ENCODE measurements at places on chromosomes 11 and 22.

- no peak for DNase-seq
These were observed 48.4 kb upstream of the RAB1B start for GRCh38 chr11:66219846-66220565.

DNA sequence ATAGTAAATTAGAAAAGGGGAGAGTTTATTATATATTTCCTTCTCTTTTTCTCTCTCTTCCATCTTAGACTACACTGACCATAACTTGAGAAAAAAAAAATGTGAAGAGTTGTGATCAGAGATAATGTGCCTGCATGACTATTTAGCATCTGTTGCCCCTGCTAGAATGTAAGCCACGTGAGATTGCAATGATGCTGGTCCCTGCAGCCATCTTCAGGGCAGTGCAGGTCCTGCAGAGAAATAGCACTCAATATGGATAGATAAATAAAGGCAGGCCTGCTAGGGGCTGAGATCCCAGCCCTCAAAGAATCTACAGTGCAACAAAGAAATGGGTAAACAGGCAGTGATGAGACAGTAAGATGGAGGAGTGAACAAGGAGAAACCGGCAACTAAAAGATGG is 7.8 kb upstream of the DKK3 start:
- DNase-seq = no peak

DNA sequence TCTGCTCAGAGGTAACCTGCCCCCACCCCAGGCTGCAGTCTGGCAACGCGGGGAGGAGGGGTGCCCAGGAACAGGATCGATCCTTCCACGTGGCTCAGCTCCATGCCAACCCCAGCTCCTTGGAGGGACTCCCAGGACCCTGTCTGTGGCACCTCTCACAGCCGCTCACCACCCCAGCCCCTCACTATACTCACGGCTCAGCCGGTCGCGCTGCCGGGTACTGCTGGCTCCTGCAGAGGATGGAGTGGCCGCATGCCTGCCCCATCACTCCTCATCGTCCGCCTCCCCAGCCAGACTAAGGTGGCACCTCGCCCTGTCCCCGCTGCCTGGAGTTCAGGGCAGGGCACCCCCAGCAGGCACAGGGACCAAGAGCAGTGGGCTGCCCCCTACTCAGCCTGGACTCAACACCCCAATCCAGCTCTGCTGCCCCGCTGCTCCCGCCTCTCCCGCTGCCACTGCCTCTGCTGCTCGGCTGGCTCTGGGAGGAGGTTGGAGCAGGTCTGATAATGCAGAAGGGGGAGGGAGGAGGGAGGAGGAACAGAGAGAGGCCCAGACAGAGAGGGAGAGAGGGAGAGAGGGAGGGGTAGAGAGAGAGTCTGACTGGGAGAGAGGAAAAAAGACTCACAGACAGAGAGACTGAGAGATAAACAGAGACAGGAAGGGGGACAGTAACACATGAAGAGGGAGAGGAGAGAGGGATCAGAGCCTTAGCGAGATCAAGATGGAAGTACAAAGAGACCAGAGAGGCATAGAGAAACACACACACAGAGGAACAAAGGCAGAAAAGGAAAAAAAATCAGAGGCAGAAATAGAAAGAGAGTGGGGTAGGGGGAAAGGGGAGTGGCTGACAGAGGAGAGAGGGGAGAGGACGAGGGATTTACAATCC is at the start of gene PDE2A:
Gene PDE2A, minus strand, starts transcription at position 480 of the 886 bp plus-strand sequence. Its CDS starts 215 bp downstream, at position 265.
- no peak for DNase-seq

DNA sequence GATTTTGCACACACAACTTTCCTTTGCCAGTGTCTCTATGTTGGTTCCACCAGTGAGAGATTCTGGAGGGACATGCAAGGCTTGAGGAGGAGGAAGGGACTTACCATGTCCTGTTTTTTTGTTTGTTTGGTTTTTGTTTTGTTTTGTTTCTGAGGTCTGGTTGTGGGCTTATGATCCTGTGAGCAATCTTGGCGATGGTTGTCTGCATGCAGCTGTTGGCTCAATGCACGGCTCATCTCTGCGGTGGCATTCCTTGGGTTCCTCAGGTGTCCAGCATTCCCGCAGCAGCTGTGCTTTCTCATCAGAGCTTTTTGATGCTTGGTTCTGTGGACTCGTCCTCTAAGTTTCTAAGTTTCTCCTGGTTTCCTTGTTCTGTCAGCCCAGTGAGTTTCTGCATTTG is 4.8 kb upstream of the NNMT start:
- DNase-seq = no peak

DNA sequence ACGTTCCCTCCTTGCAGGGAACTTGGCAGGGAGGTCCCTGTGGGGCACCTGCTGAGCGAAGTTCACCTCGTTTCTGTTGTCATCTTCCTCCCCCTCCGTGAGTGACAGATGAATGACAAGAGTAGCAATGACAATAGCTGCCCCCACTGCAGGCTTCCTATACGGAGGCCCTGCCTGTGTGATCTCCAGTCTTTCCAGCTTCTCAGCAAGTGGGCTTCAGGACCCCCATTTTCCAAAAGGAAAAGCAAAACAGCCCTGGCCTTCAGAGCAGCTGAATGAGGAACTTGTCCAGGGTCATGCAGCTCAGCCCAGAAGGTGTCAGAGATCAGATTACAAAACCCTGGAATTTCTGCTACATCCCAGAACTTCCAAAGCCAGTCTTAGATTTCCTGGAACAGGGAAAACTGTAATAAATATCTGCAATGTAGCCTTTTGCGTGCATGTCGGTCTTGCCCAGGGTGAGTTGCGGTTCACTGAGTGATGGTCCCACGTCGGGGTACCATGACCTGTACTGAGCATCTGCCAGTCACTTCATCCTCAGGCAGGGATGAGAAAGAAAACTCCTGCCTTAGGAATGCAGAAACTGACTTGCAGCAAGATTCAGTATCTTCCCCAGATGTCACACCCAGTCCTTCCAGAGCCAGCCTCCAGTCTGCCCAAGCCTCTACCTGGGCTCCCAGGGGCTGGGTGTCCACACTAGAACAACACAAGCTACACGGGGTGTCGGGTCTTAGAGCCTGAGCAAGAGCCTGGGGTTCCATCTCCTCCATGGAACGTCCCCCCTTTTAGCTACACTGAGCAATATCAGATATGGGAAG is 1457.0 kb downstream of the BRD1 start:
- no peak for DNase-seq

DNA sequence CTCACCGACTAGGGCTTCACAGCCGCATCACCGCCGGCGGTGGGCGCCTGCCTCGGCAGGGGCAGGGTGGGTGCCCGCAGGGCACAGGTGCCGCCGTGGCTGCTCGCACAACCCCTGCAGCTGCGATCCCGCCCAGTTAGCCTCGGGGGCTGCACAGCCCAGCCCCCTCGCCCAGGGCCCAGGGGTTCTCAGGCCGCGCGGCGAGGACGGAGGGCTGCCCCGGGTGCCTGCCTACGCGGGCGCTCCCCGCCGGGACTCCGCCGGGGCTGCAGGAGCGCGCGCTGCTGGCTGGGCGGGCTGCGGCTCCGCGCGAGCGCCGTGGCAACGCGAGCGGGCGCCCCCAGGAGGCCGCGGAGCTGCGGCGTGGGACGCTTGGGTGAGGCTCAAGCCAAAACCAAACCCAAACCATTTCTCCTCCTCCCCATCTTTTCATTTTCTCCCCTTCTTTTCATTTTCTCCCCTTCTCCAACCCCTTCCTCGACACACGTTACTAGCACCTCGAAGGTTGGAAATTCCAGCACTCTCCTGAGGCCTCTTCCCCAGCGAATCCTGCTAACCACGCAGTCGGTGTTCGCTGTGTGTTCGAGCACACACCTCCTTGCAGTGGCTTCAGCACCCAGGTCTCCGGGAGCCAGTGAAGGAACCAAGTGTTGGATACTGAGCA is at the start of gene MICAL3:
Gene MICAL3, minus strand, starts transcription at position 286 of the 664 bp plus-strand sequence. CDS start 117,749 bp downstream, outside the sequence.
- no peak for DNase-seq

DNA sequence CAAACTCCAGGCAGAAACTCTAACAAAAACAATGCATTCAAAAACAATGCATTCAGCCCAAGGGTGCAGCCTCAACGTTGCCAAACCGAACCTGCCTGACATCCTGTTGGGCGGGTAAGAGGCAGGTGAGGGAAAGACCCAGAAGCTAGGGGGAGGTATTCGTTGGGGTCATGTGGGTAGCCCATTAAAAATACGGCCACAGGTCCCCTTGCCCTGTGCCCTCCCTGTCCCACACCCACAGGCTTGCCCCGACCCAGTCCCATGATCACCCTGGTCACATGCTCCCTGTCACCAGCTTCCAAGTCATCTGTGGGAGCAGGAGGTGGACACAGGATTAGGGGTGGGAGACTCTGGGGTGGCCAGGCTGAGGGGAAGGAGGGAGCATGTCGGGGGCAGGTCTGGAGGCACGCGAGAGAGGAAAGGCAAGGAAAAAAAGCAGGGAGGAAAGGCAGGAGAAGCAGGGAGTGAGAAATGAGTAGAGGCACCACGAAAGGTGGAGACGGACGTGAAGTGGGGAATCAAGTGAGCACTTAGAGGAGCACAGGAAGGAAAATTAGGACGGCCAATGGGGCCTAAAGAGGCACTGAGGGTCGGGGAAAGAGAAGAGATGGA is 683 bp downstream of the PLA2G6 start:
- no peak for DNase-seq

GRCh38 chr11:29914203-29914930 is 102.5 kb downstream of the KCNA4 start:
- no peak for DNase-seq

- DNase-seq = no peak
These were observed 13.7 kb upstream of the CSNK2A3 start for GRCh38 chr11:11366793-11367192.

DNA sequence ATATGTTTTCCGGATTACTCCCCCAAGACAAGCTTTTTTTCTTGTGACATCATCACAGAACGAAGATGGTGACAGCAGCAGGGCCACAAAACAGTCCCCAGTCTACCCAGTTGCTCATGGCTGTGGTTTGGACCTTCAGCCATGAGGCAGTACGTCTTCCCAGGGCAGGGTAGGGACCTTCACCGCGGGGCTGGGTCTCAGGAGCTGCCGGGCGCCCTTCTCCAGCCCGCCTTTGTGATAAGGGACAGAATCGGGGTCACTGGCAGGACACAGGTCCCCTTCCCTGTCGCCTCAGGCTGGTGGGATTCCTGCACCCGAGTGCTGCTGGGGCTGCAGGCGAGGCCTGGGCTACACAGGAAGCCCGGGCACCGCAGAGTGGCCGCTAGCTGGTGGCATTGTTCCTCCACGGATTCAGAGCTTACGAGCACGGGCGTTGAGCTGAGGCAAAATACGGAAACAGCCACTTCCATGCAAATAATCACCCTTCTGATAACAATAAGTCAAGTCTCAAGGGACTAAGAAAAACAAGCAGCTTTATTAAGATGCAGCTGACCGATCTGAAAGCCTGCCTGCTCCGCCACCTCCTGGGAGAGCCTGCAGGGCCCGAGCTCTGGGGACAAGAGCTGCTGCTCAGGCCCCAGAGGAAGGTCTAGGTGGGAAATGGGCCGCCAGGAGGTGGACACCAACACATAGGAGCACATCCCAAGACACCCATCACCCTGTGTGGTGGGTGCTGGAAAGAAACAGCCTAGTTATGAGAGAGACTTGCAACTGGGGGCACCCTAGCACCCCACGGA is 12.3 kb downstream of the TBX1 start:
- DNase-seq = no peak

- no peak for DNase-seq
These were observed 243.1 kb downstream of the KCNA4 start for GRCh38 chr11:29773656-29774264.

DNA sequence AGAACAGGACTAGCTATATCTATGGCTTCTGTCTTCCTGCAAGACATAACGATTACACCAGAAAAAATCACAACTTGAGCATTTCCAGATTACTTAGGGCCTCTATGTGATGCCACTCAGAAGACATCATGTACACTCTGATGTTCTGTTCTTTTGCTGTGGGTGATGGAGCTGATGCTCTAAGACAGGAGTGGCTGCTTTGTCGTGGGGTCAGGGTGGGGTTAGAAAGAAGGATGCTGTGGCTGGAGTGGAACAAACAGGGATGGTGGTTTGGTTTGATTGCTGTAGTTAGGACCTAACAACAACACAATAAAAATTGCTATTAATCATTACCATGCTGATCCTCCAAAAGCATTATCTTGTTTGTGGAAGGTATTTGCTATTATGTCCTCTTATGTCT is 120.3 kb upstream of the ARHGAP20 start:
- no peak for DNase-seq

- no peak for DNase-seq
These were observed 251.8 kb upstream of the BLID start for GRCh38 chr11:122367809-122368231.

DNA sequence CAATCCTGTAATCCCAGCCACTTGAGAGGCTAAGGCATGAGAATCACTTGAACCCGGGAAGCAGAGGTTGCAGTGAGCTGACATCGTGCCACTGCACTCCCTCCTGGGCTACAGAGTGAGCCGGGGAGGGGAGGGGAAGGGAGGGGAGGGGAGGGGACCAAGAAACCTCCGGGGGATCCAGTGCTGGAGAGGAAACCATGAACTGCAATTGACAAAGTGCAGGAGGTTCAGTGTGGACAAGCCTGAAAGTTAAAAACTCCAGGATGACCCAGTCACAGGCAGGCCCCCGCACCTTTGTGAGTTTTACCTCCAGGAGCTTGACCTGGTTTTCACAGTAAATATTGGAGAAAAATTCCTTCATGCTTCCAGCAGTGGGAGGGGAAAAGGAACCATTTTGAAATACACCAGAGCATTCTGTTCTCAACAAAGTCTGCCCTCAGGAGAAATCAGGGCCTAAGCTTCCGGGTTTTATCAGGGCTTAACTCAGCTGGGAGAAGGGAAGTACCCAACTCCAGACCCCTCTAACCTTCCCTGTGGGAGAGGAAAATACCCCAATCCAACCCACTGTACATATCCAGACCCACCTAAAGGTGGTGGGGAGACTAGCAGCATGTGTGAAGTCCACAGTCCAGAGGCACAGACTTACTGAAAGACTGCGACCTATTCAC is 15.5 kb upstream of the ZFTA start:
- DNase-seq = no peak

GRCh38 chr11:47408598-47409439 is 429 bp downstream of the SLC39A13 start:
- DNase-seq = no peak

DNA sequence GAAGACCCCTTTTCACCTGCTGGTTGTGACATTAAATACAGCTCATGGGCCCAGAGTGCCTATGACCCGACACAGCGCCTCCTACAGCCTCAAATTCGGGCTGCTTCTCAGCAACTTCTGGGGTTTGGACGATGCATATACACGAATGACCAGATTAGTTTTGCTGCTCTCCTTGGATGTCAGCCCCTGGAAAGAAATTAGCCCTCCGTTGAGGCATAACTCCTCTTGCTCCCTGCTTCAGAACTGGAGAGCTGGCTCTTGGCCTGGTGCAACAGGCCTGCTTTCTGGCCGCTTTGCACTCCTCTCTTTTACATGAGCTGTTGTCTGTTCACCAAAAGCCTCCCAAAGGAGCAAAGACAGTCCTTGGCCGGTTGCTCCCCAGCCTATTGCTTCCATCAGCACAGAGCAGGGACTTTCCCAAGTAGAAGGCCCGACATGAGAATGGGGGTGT is 3.3 kb downstream of the TECTA start:
- DNase-seq = no peak

GRCh38 chr11:105856954-105857353 is 165.1 kb downstream of the MSANTD4 start:
- DNase-seq = no peak

DNA sequence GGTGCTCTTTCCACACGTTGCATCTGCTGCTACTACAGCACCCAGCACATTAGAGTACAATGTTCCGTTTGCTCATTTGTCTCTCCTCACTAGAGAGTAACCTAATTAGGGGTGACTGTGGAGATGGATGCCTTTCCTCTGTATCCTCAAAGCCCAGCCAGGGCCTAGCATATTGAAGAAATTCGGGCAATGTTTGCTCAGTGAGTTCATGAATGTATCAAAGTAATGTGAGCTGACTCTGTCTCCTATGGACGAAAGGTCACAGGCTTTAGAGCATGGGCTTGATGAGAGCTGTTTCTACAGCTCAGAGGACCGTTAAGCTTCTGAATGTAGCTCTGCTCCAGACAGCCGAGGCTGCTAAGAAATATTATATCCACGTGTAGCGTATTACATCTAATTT is 67.5 kb downstream of the C11orf58 start:
- no peak for DNase-seq
